Mesenteric fat pad (tissue), 1 donor: ENCODE measurements at places on chromosomes 6 and 20. TPM values are rescaled to one million over a fixed set of nuclear protein-coding genes. Genes with fewer than 3 reads are reported as not detected.

DNA sequence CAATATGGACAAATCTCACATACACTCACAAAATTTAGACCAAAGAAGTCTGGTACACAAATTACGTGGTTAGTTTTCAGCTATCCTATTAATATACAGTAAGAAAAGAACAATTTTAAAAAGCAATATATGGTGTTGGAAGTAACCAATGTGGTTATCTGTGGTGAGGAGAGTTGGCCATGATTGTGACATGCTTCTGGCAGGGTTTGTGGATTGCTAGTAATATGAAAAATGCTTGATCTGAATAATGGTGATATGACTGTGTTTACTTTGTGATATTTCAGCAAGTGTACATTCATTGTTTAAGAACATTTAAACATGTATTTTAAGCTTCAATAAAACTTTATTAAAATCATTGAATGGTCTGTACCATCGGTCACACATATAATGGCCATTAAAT lies 99.1 kb downstream of the ADGB start:
- DNase-seq, result no peak

Gene RBM24
- total RNA-seq, result 1.3 TPM

- no peak for DNase-seq
Observed at GRCh38 chr6:50239853-50240252, 190.1 kb upstream of the DEFB112 start.

Gene IRAK1BP1
- 2.5 TPM for total RNA-seq

Gene RBBP8NL
- not detected for total RNA-seq

- DNase-seq, result no peak
Observed at GRCh38 chr6:34475767-34476328, 10.0 kb downstream of the PACSIN1 start.

Gene BFSP1
- not detected for total RNA-seq

- DNase-seq, result no peak
Observed at GRCh38 chr6:107917451-107918375, 40.3 kb downstream of the SEC63 start.

GRCh38 chr6:12327391-12327790 lies 37.2 kb downstream of the EDN1 start:
- DNase-seq, result no peak

DNA sequence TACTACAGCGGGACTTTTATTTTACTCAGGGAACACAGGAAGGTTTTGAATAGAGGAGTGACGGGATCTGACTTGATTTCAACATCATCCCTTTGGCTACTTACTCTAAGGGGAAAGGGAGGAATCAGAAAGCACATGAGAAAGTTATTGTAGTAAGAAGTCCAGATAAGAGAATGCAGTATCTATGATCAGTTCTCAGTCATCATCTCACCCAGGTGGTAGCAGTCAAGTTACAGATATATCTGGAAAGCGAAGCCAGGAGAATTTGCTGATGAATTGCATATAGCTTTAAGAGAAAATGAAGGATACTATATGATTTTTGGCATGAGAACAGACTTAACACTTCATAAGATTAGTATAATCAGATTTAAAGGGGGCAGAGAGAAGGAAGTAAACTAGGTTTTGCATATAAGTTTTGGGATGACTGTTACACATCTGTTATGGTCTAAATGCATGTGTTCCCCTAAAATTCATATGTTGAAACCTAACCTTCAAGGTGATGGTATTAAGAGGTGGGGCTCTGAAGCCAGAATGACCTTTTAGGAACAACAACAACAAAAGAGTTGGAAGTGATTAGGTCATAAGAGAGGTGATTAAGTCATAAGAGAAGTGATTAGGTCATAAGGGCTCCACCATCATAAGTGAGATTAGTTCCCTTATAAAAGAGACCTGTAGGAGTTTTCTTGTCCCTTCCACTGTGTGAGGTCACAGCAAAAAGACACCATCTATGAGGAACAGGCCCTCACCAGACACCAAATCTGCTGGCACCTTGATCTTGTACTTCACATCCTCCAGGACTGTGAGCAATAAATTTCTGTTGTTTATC lies 6.7 kb downstream of the RAD21L1 start:
- DNase-seq, result no peak

- DNase-seq, result peak; percentile 95
Observed at GRCh38 chr6:4358414-4359107, 223.2 kb upstream of the ECI2 start.

Gene PEX3
- total RNA-seq, result 15.4 TPM

- no peak for DNase-seq
Observed at GRCh38 chr20:15837563-15837962, 735.7 kb downstream of the KIF16B start.

- no peak for DNase-seq
Observed at GRCh38 chr6:21992178-21992967, 304.5 kb downstream of the PRL start.

Gene NMBR
- not detected for total RNA-seq

Gene HLA-B
- total RNA-seq, result 914 TPM

Gene BPI
- total RNA-seq, result not detected

DNA sequence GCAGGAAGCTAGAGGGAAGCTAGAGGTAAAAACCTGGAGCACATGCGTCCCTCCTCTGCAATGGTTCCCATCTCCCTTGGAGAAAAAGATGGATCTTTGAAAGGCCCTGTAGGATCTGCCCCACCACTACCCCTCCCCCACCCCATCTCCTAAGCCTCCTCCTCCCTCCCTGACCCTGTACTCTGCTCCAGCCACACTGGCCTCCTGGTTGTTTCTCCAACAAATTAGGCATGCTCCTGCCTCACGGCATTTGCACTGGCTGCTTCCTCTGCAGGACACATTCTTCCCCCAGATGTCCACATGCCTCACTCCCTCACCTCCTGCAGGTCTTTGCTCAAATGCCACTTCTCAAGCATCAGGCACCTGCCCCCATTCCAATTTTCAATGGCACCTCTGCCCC lies 45.5 kb downstream of the UBE2V1 start:
- no peak for DNase-seq

Gene IPCEF1
- 1.5 TPM for total RNA-seq

DNA sequence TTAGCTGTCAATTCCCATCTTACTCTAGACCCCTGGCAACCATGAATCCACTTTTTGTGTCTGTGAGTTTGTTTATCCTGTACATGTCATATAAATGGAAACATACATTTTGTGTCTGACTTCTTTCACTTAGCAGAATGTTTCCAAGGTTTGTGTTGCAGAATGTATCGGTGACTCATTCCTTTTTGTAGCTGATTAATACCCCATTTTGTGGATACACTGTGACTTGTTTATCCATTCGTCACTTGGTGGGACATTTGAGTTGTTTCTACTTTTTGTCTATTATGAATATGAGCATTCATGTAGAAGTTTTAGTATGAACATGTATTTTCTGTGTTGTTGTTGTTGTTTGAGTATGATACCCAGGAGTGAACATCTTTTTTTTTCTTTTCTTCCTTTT lies 21.4 kb downstream of the CDYL start:
- DNase-seq, result no peak

GRCh38 chr6:322259-322930 lies 30.1 kb downstream of the DUSP22 start:
- no peak for DNase-seq

Gene FRS3
- total RNA-seq, result 3.4 TPM

DNA sequence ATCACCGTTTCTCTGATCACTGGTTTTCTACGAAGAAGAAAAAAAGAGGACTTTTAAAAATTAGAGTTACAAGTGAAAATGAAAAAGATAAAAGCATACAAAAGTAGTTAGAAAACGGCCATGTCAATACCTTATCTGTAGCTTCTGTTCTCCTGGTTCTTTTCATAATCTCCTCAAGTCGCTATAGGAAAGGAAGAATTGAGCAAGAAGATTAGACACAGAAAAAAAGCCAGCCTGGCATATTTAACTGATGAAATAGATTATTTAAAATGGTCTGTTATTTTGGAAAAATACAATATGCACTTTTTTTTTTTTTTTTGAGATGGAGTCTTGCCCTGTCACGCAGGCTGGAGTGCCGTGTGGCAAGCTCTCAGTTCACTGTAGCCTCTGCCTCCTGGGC lies 70.2 kb upstream of the BCLAF1 start:
- no peak for DNase-seq
